ENCODE measurements at places on chromosomes 12 and 14.

GRCh38 chr12:47155457-47156166, 75.9 kb upstream of the AMIGO2 start:
- DNase-seq, result no peak

GRCh38 chr12:50201987-50202521, 34.9 kb upstream of the CERS5 start:
- DNase-seq, result peak; percentile 93

DNA sequence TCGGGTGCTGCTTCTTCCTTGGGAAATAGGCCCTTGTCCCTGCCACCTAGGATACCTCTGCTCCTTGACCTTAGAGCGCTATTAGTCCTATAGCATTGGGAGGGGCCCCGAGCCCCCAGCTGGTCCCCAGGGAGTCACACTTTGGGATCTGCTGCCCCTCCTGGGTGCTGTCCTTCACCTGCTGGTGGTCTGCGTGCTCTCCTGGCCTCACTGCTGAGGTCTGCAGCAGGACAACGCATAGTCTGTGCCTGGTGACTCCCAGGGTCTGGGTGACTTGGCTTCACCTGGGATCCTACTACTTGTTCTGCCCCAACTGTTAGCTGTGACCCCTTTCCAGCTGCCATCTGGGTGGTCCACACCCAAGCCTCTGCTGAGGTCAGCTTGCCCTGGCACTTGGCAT, 8.8 kb downstream of the TCL1B start:
- no peak for DNase-seq

- DNase-seq, result no peak
These were observed 49.2 kb upstream of the EIF5 start for GRCh38 chr14:103284574-103285467.

DNA sequence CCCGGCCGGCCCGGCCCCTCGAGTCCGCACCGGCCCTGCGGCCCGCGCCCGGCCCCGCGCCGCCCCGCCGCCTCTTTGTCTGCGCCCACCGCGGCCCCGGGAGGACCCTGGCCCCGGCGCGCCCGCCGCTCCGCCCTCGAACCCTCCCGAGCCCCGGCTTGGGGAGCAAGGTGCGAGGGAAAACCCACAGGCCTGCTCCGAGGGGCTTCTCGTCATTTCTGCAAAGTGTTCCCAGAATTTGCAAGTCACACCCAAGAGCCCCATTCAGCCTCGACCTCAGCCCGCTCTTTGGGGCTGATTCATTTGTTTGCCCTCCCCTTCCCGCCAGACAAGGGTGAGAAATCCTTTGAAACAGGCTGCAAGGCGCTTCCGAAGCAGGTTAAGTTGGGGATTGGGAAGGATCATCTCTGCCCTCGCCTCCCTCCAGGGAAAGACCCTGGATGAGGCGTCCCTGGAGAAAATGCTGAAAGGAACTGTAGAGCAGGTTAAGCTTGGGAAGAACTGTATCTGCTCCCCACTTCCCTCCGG, 325 bp upstream of the CLIP1 start:
- no peak for DNase-seq

DNA sequence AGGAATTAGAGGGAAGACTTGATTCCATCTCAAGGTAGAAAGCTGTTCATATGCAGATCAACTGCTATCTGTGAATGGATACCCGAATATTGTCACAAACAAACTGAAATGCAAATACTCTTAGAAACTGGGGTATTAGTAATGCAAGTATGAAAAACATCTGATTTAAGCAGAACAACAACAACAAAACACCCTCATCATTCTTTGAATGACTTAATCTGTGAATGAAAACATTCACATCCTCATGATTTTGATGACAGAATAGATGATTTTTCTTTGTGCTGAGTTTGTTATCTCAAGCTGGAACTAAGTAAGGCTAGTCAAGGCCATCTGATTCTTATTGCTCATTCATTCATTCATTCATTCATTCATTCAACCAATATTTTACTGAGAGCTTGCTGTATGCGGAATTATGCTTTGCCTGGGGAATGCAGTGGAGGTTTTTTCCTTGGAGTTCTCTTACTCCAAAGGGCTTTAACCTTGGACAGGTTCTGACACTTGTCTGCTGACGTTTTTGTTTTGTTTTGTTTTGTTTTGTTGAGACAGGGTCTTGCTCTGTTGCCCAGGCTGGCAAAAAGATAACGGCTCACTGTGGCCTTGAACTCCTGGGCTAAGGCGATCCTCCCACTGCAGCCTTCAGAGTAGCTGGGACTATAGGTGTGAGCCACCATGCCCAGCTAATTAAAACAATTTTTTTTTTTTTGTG, 23.3 kb downstream of the OR10G3 start:
- DNase-seq, result no peak

GRCh38 chr12:1760566-1761382, 59.6 kb upstream of the LRTM2 start:
- DNase-seq, result no peak

DNA sequence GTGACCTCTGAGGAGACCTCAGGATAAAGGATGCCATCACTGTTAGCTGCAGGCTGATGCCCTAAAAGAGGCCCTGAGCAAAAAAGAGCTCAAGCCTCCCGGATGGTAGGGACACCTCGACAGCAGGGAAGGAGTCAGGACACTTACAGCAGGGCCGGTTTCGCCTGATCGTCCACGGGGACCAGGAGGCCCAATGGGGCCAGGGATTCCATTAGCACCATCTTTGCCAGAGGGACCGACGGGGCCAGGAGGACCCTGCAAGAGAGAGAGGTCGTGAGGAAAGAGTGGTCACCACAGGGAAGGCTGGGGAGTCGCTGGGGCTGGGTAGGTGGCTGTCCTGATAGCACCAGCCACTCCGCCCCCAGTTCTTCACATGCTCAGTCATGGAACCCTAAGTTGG, 12.4 kb downstream of the TMEM106C start:
- no peak for DNase-seq

- no peak for DNase-seq
These were observed 523 bp downstream of the WSB2 start for GRCh38 chr12:118060301-118061010.

DNA sequence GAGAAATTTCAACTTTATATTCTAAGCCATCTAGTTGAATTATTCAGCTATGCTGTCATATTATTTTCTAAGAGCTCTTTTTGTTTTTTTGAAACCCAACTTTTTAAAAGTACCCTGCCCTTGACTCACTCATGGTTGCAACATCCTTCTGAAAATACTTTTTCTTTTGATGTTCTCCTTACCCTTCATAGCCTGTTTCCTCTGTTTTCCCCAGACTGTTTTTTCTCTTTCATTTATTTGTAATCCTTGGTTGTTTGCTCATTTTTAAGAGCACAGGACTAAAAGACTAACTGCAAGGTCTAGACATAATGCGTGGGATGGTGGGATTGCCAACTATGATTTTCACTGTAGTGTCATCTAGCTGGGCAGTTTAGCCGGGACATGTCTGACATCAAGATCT, 21.2 kb upstream of the CDKL1 start:
- DNase-seq, result no peak

DNA sequence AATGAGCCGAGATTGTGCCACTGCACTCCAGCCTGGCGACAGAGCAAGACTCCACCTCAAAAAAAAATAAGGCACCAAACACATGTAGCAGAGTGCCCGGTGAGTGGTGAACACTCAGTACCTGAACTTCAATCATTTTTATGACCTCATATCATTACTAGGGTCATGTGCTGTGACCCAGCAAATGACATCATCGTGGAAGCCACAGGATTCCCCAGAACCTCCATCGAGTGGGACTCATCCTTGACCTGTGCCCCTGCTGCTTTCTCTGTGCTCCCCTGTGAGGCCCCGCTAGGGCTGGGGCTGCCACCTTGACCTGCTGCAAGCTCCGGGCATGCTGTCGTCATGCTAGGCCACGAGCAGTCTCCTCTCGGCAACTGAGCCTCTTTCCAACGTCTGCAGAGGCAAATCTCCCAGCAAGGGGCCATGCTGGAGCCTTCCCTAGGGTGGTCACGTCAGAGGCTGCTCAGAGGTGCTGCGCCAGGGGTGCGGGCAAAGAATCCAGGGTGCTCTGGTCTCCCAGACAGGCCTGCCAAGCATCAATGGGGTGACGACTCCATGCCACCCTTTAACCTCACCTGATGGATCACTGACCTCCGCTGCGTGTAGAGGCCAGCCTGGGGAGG, 18.5 kb downstream of the GLTP start:
- DNase-seq, result no peak

- no peak for DNase-seq
These were observed 388.0 kb downstream of the VRK1 start for GRCh38 chr14:97185186-97185585.

GRCh38 chr14:94573475-94574277, 7.5 kb upstream of the SERPINA5 start:
- no peak for DNase-seq

- no peak for DNase-seq
These were observed 4.4 kb upstream of the KRT75 start for GRCh38 chr12:52438305-52439301.

DNA sequence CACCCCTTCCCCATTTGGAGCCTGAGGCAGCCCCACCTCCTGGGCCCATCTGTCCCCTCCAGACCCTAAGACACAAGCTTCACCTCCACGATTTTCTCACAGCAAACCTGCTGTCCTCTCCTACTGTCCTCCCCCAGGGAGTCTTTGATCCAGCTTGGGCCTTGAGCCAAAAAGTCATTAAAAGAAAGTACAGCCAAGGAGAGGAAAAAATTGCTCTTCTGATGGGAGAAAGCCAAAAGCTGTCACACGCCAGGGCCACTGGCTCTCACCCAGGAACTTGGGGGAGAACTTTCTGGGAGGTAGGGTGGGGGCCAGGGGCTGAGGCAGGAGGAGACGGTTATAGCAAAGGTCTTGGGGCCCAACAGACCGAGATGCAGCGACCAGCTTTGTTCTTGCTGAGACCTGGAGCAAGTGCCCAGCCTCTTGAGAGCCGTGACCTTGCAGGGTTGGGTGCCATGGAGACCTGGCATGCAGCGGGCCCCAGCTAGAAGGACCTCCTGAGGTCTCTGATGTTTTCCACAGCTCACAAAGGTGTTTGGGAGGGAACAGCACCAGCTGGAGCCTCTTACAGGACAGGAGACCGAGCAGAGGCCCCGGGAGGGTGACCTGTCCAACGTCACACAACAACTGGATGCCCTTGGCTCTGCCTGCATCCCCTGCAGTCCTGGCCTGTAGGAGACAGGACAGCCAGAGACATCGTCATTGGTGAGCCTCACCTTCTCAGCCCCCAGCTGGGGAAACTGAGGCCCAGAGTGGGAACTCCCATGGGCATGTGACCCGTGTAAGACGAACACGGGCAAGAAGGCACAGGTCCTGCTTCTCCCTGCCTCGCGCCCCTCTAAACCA, 124.5 kb downstream of the CALM1 start:
- DNase-seq, result peak; percentile 3

DNA sequence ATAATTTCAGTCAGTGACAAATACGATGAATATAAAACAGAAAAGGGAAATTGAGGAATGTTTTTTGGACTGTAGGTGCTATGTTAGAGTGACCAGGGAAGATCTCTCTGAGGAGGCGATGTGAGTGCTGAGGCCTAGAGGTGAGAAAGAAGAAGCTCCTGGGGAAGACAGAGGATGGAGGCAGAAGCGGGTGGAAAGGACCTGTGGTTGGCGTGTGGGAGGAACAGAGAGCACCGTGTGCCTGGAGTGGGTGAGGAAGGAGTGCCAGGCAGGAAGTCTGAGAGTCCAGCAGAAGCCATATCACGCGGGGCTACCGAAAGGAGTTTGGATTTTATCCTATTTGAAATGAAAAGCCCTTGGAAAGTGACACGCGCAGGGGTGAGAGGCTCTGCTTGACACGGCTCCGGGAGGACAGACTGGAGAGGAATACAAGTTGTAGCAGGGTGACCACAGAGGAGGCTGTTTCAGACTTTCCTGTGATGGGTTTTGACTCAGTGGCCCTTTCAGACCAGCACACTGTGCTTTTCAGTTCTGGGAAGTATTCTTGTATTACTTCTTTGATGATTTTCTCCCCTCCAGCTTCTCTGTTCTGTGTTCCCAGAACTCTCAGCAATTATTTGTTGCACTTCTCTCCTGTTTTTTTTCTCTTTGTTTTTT, 96.9 kb downstream of the VRK1 start:
- DNase-seq, result no peak

GRCh38 chr12:48122065-48122834, 3.1 kb downstream of the PFKM start:
- DNase-seq, result no peak

- DNase-seq, result no peak
These were observed 29.8 kb upstream of the STRAP start for GRCh38 chr12:15852383-15852782.

DNA sequence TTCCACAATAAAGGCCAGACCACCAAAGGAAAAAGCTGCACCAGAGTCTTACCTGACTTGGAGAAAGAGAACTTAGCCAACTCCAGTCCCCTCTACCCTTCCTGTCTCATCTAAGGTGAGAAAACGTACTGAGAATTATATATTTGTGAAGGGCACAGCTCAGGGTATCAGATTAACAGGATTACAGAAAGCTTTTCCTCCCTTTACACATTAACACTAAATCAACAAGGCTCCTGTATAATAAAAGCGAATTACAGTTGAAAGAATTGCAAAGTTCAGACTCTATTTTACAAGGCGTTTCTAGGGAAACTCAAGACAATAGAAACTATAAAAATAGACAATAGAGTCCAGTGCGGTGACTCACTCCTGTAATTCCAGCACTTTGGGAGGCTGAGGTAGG, 82.7 kb upstream of the RPL10L start:
- no peak for DNase-seq

DNA sequence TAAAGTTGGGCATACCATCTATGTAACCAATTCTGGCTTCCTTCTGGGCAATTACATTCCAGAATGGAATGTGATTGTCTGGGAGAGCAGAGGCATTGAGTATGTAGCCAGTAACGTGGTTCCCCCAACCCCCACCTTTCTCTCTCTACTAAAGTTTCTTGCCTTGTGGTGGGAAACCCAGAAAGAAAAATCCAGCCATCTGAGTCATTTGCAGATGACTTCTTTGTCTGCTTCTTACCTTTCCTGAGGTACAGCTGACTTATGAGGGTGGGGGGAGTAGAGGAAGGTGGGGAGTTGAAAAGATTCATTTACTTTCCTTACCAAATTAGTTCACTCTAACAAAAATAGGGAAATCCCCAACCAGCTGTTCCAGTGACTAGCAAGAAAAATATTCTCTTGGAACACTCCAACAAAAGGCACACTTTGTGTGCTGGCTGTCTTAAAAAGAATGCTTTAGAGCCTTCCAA, 112.1 kb upstream of the FRMD6 start:
- peak; percentile 83 for DNase-seq

All from fibroblast of skin of left quadriceps (primary cell).